HuH-7.5 (cell line): ENCODE measurements at places on chromosomes 4 and X.

- DNase-seq = no peak
Measured at GRCh38 chrX:97117572-97117971, 233.9 kb downstream of the RPA4 start.

GRCh38 chr4:150008546-150008945 is 69.7 kb upstream of the DCLK2 start:
- no peak for DNase-seq

- no peak for DNase-seq
Measured at GRCh38 chrX:72348247-72348979, 42.7 kb upstream of the CITED1 start.

DNA sequence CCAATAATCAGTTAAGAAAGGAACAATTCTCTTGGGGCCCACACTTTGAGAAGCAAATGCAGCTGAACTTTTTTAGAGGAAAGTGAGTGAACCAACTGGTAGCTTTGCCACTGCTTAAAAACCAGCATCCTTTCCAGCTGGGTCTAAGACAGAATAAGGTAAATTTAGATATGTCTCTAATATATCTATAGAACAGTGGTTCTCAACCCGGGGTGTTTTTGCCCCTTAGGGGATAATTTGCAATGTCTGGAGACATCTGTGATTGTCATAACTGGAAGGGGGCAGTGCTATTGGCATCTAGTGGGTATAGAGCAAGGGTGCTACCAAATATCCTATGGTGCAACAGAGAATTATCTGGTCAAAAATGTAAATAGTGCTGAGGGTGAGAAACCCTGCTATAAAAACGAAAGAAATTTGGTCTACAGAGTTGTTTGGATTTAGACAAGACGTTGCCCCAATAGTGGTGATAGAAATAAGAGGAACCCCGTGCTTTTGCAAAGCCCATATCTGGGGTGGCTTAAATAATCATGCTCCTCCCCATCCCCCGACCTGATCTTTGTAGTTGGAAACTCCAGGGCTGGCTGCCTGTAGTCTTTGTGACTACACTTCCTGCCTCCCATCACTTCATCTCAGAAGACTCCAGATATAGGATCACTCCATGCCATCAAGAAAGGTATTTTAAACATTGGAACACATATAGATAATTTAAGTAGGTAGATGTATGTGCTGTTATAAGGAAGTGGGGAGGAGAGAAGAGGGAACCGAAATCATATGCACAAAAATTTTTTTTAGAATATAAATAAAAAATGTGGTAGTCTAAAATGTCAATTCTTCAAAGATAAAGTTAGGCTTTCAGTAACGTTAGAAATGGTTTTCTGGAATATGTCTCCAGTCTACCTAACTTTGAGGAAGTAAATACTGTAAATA is at the start of gene TLR7:
TSS of gene TLR7 (plus strand) at position 622 of the 927 bp plus-strand sequence. CDS start 507 bp downstream, outside the sequence.
- DNase-seq = no peak

DNA sequence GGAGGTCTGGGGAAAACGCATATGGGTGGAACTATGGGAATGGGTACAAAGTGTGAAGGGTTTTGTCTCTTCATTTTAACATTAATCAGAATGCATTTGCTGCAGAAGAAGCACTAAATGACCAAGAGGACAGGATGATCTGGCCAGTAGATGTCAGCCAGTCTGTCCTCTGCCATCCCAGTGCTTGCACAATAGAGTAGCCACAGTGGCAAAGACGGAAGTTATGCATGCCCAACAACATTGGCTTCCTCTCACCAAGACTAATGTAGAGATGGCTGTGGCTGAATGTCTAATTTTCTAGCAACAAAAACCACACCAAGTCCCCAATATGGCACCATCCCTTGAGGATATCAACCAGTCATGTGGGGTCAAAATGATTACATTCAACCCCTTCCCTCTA is 45.0 kb upstream of the ARHGEF6 start:
- DNase-seq = no peak

GRCh38 chr4:78184584-78184983 is 127.5 kb downstream of the FRAS1 start:
- no peak for DNase-seq

DNA sequence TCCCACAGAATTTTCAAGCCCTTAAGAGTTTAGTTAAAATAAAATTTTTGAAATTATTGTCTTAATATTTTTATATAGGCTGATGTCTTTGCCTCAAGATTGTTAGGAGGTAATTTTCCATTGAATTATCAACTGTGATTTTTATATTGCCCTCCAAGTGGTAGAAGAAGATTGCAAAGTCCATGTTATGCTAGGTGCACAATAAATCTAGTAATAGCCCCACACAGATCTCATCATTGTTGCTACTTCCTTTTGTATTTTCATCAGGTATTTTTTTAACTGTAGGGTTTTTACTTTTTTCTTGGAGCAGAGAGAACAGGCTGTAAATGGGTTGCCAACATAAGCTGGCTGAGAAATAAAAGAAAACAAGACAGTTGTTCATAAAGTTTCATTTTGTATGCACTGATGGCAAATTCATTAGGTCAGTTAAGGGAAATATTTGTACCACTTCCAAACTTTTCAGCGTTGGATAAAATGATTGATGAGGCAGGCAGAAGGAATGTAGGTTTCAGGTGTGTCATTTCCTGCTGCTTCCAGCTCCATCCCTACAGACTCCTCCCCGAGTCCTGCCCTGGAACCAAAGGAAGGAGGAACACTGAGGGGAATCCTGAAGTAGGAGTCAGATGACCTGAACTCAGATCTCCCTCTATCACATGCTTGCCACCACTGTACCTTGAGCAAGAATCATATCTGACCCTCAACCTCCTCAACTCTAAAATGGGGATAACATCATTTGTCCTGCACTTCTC is 105.5 kb downstream of the PRRG1 start:
- DNase-seq = no peak
